ENCODE measurements at places on chromosomes 2 and 18. TPM values are rescaled to one million over a fixed set of nuclear protein-coding genes. Genes with fewer than 3 reads are reported as not detected.

DNA sequence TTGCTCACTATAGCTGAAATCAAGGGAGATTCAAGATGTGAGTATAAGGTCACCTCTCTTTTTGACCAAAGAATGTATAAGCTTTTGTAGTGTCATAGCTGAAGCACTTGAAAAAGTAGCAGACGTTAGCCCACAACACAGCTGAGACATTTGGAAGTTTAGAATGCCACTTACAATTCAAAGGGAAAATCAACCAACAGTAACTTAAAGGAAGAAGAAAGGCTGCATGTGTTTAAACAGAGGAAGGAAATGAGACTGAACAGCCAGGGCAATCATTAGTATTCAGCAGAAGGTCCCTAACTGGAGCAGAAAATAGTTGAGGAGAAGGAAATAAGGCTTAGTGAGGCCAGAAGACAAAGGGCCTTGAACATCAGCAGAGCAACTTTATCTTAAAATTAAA, 23.5 kb upstream of the SCG2 start:
- DNase-seq, result no peak

GRCh38 chr18:49032189-49032584, 81.4 kb upstream of the SMAD7 start:
- DNase-seq, result no peak

- no peak for DNase-seq
Observed at GRCh38 chr2:181904022-181904632, 12.6 kb downstream of the ITPRID2 start.

- no peak for DNase-seq
Observed at GRCh38 chr18:75211626-75211952, 992 bp downstream of the TSHZ1 start.

DNA sequence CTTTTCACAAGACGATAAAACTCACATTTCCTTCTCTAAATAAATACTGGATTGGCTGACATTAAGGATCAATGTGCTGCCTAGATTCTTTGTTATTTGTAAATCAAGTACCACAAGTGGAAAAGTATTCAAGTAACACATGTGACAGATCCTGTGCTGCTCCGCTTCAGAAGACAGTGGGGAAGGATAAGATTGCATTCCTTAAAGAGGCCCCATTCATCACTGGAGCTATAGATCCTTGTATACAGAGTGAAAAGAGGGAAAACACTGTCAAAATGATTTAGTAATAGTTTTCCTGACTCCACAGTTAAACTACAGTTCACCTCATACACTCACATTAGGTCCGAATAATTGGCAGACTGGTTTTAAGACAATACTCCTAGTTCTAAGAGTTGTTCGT, 108.0 kb upstream of the CSRNP3 start:
- DNase-seq, result no peak

DNA sequence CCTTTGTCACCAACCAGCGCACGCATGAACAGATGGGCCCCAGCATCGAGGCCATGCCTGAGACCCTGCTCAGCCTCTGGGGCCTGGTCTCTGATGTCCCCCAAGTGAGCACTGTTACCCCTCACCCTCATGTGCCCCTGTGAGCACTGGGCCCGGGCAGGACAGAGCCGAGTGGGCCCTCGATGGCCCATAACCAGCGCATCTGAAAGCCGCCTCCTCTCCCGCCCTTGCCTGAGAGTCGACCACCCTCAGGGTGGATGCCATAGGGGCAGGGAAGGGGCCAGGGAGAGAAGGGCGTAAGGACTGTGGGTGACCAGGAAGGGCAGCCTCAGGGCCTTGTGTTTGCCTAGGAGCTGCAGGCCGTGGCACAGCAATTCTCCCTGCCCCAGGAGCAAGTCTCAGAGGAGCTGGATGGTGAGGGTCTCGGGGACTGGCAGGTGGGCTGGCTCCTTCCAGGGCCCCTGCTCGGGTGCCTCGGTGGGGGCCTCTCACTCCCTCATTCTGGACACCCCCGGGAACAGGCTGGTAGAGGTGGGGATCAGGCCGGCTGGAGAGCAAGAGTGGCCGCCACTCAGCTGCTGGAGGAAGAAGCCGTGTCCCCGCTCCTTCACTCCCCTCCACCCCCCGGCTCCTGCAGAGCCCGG, 2.1 kb downstream of the PROM2 start:
- DNase-seq, result no peak

- no peak for DNase-seq
Observed at GRCh38 chr2:79179036-79179435, 19.5 kb upstream of the REG3A start.

DNA sequence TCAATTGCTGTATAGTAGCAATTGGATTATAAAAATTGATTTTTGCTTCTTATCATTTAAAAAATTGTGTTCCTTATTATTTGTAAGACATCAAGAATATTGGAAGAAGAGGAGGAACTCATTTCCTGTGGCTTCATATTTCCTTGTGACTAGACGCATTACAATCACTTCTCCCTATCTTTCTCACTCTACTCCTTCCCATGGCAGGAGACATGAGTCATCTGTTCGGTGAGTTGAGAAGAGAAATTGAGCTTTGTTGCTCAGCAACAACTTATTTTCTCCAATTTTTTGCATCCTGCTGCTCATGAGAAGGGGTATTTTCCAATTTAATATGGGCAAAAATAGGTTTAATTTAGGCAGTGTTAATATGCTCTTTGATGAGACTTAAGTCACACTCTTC, 1783.9 kb downstream of the SUCLG1 start:
- no peak for DNase-seq

DNA sequence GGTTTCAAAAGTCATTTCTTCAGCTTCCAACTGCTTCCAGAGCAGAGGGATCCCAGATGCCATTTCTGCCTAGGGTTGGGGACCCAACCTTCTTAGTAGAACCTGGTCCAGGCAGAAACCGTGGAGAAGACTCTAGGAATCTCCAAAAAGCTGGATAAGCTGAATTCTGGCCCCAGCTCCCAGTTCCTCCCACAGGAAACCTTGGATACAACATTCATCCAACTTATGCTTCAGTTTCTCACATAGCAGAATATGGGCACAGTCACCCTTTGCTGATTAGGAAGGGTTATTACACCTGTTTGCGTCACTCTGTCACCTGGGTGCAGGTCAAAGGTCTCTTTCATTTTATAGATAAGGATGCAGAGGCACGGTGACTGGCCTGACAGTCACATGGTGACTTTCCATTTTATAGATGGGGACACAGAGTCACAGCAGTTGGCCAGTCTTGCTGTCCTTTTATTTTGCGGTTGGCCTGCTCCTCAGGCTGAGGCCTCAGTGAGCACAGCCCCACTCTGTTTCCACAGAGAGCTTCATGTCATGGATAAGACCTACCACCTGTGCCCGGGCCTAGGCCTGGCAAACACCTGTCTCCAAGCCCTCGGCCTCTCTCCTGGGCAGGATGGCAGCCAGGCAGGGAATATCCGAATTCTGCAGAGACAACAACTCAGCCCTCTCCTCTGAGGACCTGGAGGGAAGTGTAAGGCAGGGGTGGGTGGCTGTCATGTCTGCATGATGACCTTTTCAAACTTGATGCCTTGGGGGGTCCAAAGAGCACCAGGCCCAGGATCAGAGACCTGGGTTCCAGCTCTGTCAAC, 148.8 kb downstream of the SMAD7 start:
- no peak for DNase-seq

DNA sequence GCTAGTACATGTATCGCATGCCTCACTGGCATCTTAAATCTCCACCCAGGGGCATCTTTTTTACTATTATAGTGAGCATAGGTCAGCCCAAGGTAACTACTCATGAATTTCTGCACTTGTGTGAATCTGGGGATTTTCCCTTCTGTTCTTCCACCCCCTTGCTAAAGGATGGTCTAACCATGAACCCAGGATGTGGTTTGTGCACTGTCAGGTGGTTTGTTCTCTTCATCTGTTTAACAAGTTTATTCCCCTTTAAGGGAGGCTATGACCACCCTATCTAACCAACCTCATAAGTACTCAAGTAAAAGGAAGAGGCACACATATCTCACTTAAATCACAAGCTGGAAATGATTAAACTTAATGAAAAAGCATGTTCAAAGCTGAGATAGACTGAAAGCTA, 243.0 kb downstream of the RPRM start:
- DNase-seq, result no peak

DNA sequence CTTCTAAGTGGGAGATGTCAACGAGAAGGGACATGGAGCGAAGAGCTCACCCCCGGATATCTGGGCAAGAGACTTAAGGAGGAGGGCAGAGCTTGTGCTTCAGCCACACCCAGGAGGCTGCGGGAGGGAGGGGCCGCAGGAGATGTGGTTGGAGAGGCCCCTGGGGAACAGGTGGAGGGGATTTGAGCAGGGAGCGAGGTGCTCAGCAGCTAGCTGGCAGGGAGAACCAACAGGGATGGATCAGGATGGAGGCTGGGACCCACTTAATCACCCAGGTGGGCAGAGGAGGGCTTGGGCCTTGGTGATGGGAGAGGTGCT, 78.3 kb downstream of the MBP start:
- DNase-seq, result no peak

DNA sequence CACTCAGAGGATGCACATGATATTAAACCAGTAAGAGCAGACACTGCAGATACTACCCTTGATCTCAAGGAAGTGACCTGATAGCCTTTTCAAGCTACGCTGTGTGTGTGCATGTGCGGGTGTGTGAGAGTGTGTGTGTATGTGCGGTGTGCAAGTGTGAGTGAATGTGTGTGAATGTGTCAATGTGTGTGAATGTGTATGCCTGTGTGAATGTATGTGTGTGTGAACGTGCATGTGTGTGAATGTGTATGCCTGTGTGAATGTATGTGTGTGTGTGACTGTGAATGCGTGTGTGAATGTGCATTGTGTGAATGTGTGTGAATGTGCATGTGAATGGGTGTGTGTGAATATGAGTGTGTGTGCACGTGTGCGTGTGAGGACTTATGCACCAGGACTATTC, 53.8 kb downstream of the KCNG2 start:
- no peak for DNase-seq

DNA sequence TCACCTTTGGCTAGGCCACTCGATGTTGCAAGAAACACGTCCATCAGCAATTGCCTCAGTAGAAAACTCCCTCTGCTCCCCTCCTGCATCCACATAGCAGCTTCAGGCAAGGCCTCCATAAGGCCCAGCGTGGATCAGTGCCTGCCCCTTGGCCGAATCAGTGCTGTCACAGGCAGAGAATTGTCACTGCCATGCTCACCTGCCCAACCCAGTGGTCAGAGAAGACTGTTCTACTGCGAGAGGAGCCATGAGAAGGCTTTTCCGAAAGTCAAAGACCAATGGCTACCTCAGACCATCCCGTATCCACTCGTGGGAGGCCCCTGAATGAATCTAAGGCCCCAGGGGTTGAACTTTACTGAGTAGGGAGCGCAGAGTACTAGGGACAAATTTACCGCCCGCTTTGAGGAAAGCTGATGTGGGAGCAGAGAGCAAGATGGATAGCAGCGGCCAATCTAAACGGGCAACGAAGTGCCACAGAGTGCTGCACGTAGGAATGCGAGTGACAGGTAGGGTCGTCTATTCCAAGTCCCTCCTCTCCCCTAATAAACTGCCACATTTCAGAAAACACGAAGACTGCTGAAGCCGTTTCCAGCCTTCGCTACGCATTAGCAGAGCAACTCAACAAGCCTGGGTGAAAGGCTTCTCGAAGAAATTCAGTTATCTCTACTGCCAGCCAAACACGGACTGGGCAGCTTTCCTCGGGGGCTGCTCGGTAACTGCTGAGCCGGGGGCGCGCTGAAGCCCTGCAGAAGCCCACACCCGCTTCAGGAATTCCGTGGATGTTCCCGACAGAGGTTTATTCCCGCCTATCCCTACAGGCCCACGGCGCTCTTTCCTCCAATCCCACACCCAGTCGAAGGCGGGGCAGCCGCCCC, 968 bp upstream of the RALBP1 start:
- DNase-seq, result no peak

DNA sequence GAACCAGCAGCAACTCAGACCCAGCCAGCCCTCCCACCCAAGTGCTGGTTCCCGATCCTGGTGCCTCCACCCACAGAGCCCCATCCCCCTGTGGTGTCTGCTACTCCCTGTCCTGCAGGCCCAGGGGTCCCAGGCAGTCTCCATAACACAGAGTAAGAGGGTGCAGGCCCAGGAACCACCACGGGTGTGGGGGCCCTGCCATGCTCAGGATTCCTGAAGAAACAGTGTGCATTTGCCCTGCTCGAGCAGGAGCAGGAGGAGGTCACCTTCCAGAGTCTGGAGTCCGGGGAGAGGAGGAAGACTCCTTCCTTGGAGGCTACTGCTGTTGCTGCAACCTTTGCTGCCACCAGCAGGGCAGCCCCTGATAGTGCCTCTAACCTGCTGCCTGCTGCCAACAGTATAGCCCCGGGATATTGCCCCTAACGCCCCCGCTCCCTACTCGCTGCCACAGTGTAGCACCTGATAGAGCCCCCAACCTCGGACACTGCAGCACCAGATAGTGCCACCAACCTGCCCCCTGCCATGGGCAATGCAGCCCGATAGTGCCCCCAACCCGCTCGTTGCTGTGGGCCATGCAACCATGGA, 46.8 kb upstream of the ANKRD62 start:
- DNase-seq, result no peak

DNA sequence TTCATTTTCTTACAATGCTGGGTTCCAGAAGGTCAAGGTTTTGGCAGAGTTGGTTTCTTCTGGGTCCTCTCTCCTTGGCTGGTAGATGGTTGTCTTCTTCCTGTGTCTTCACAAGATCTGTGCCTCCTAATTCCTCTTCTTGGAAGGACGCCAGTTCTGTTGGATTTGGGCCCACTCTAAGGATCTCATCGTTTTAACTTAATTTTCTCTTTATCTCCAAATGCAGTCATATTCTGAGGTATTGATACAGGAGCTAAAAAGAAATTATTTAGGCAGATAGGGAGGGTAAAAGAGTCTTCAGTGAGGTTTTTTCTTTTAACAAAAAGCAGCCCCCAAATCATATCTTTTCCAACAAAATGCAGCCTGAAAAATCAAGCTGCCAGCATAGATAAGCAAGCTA, 998.4 kb downstream of the SOCS6 start:
- DNase-seq, result no peak

- no peak for DNase-seq
Observed at GRCh38 chr2:124649001-124649400, 623.9 kb downstream of the CNTNAP5 start.

- DNase-seq, result no peak
Observed at GRCh38 chr2:238264072-238264460, 24.2 kb upstream of the HES6 start.

The GREB1L gene
- 11.0 TPM for total RNA-seq

The KHK gene
- 1.5 TPM for total RNA-seq

The COX7A2L gene
- total RNA-seq, result 132 TPM

The ARL6IP6 gene
- total RNA-seq, result 38.9 TPM

The WDR75 gene
- total RNA-seq, result 58.3 TPM

The UPP2 gene
- not detected for total RNA-seq

The LHCGR gene
- total RNA-seq, result not detected

The ZNF142 gene
- 31.3 TPM for total RNA-seq
